NCI-H2081 treated with DMSO at 0.1 percent for 48 hours (cell line): ENCODE measurements at places on chromosomes 7 and 10.
A peak's percentile ranks its signal among the peaks of the same experiment; 100 is the strongest.

DNA sequence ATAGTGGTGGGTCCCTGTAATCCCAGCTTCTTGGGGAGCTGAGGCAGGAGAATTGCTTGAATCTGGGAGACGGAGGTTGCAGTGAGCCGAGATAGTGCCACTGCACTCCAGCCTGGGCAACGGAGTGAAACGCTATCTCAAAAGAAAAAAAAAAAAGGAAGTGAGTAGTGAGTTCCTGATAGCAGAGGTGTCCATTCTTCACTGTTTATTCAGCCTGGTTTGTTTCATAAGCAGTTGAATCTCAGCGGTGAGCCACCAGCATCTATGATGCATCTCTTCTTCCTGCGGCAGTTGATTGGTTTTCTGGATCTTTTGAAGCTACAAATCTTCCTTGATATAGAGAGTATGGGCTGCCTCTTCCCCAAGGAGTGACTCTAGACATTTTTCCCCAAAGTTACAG is 316.1 kb upstream of the MTPN start:
- DNase-seq = no peak

DNA sequence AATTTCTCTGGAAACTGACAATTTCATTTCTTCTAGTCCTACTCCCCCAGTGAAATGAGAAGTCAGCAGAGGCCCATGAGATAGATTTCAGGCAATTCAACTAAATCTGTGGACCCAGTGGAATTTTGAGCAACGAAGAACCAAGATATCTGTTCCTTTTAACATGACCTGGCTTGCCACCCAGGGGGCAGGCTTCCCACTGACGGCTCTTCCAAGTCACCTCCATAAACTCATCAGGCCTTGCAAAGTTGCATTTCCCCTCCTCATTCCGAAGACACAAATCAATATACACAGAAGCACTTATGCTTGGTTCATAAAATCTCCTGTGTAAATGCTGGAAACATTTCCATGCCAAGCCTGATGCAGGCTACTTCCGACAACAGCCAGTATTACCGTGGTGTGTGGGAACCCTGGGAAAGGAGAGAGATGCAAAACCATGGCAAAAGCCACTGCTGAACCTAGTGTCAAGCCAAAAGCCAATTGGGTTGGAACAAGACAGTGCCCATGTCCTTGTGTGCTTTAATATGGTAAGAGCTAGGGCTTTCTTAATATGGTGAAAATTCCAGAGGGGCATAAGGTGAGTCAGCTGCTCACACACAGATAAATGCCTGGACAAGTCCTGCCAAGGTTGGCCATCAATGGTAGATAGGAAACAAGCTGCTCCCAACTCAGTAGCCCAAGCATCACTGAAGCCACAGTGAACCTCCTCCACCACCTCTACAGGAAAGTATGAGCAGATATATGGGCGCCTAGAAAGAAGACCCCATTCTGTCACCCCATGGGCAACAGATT is 1.6 kb downstream of the FRMD4A start:
- DNase-seq = no peak

- DNase-seq = no peak
Measured at GRCh38 chr10:80769700-80770160, 232.0 kb downstream of the SH2D4B start.

- DNase-seq = peak; percentile 41
Measured at GRCh38 chr10:62907470-62908212, 91.5 kb upstream of the EGR2 start.

DNA sequence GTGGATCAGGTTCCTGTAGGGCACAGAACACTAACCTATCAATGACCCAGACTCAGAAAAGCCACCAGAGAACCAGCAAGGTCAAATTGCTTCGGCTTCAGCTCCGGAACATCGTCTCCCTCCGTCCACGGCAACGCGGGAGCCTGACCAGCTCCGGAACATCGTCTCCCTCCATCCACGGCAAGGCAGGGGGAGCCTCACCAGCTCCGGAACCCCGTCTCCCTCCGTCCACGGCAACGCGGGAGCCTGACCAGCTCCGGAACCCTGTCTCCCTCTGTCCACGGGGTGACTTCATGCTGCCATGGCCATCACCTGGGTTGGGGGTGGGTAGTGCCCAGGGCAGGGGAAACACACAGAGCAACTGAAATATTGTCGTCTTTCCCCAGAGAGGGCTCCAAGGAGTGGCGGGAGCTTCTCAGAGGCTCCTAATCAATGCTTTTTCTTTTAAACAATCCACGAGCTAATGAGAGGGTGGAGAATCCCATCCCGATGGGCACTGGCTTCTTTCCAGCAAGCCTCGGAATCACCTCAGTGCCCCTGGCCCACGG is 403.5 kb downstream of the DNAJB6 start:
- DNase-seq = no peak

DNA sequence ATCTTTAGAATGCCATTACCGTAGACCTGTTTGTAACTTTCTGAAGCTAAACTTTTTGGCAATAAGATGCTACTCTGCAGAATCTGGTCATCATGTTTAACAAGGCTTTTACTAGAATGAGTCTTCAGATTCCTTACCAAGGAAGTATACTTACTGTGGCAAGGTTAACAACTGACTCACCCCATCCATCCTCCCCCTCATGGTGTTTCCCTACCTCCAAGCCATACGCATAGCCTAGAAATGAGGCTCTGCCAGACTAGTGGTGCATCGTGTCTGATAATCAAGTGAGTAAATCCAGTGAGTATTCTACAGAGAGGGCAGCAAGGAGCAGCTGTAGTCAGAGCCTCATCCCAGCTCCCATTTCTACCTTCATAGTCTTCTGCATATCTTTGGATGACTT is 223.6 kb downstream of the IPMK start:
- DNase-seq = no peak

- DNase-seq = no peak
Measured at GRCh38 chr10:82980321-82980720, 1105.3 kb downstream of the NRG3 start.

GRCh38 chr10:121406823-121407545 is 191.3 kb downstream of the FGFR2 start:
- DNase-seq = no peak

DNA sequence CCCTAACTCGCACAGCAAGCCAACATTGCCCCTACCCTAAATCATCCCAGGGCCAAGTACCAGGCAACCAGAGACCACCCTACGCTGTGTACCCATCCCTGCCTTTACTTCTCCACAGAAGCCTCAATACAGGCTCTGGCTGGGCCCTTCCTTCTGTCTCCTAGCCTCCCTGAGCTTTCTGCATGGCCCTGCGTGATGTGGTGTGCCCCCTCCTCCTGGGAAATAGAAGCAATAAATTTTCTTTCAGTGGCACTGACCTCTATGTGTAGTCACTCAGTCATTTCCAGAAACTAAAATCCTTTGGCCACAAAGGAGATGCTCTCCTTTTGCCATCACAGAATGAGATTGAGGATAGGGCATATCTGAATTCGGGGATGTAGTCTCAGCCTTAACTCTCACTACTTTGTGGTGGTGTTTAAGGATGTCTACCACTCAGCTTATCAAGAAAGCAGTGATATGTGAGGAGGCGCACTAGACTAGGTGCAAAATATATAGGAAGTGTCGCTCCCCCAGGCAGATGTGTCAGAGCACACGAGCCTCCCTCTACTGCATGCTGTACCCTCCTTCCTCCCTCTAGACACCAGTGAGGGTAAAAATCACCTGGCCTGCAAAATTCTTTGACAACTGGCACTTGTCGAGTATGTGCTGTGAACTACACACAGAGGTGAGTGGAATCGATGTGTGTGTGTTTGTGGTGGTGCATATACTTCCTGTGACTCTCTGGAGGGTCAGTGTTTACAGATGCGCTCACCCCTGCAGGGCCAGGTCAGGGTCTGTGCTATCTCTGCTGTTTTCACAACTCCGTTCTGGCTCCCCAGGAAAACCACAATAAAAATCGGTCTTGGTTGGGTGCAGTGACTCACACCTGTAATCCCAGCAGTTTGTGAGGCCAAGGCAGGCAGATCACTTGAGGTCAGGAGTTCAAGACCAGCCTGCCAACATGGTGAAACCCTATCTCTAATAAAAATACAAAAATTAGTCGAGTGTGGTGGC is 825.9 kb upstream of the IGFBP3 start:
- no peak for DNase-seq

DNA sequence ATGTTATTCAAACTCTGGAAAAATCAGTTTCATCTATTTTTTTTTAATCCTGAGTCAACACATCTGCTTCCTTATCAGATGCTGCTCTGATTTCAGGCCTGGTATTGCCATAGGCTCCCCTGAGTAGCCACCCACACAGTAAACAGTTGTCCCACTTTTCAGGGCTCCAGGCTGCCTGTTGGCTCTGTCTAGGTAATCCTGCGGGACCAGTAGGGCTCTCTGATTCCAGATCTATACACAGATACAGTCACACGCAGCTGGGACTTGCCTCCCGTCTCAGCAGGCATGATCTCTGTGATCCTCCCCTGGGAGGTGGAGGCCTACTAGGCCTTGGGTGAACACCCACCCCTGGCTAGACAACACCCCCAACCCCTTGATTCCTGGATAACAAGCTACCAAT is 206.1 kb downstream of the CREB5 start:
- no peak for DNase-seq

- no peak for DNase-seq
Measured at GRCh38 chr10:114284346-114285071, 45.5 kb downstream of the VWA2 start.

GRCh38 chr7:47435889-47436312 is 146.0 kb downstream of the TNS3 start:
- no peak for DNase-seq

DNA sequence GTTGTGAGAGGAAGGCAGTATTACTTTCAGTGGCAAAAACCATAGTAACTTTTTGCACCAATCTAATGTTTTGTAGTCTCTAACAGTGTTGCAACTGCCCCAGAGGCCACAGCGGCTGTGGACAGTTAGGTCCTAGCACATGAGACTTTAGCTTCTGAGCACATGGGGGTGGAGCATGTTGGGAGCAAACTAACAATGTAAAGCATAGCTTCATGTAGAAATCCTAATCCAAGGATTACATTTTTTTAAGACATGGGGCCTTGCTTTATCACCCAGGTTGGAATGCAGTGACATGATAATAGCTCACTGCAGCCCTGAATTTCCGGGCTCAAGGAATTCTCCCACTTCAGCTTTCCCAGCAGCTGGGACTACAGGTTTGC is 49.0 kb downstream of the LAMB1 start:
- DNase-seq = no peak

DNA sequence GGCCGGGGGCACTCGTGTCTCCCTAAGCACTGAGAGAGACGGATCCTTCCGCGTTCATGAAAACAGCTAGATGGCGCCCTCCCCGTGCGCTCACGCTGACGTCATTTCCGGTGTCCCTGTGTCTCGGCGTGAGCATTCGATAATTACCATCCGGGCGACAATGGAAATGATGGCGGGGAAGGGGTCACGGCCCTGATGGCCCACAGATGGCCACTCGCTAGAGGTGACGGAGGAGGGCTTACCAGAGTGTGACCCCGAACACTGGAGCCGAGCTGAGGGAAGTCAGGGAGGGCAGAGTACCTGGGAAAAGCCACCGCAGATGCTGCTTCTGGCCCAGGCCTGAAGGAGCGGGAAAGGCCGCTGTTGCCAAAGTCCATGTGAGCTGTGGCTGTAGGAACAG is 222.9 kb downstream of the TCERG1L start:
- DNase-seq = no peak

- DNase-seq = no peak
Measured at GRCh38 chr7:151462306-151462779, 22.4 kb upstream of the CRYGN start.

DNA sequence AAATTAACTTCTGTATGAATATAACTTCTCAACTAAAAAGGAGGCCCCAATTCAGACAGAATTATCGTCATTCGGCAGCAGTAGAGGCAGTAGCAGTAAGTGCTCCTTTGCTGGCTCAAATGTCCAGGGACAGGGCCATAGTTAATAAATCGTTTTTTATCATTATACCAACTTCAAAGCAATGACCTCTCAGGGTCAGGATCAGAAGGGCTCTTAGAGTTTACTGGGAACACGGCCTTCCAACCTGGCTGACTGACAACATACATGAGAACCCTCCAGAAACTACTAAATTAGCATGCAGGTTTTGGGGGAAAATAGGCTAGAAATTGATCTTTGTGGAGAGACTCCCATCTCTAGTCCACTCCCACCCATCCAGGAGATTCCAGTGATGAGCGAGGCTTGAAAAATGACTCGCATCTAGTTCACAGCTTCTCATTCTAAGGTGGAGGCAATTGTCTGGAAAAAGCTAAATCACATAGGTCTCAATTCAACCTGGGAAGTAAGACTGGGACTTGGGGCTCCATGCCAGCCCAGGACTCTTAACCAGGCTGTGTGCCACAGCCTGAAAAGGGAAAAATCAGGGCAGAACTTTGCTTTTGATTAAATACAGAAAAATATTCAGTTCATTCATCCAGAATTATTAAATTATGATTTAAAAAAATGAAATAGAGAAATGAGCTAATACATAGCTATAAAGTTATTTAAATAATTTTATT is 84.6 kb downstream of the ABLIM1 start:
- no peak for DNase-seq

- no peak for DNase-seq
Measured at GRCh38 chr7:72409638-72410015, 2.5 kb downstream of the CALN1 start.

- DNase-seq = no peak
Measured at GRCh38 chr7:155422599-155423336, 35.2 kb upstream of the EN2 start.

- DNase-seq = no peak
Measured at GRCh38 chr7:54145716-54146115, 396.5 kb upstream of the VSTM2A start.

DNA sequence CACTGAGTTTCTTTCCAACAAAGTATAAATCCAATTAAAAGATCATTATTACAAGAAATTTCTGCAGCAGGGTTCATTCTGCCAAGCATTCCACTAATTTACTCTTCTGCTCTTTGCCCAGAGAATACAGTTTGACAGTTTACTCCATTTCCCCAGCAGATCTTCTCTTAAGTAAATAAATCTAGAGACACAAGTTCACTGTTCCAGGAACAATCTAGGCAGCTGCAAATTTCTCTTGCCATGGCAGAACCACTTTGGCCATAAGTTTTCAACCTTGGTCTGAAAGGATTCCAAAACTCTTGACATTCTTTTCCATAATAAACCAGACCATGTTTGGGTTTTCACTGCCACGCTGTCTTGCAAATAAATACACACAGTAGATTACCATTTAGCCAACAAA is 11.5 kb downstream of the RGS10 start:
- DNase-seq = no peak

DNA sequence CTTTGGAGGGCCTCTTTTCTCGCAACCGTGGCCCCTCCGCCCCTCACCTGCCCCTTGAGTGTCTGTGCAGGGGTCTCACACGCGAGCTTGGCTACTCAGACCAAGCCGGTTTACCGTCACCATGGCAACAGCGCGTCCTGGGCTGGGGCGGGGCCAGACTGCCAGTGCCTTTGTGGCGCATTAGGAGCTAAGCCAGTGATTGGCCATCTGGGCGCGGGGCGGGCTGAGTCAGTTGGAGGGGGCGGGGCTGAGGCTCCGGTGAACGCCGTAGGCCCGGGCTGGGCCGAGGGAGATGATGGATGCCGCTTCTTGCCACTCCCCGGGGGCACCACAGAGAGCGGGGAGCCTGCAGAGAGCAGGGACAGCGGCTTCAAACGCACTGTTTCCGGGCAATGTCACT is 48.7 kb upstream of the FXYD4 start:
- no peak for DNase-seq

- DNase-seq = no peak
Measured at GRCh38 chr7:23397241-23397640, 73.0 kb downstream of the IGF2BP3 start.

- DNase-seq = no peak
Measured at GRCh38 chr10:30600005-30600404, 29.5 kb downstream of the LYZL2 start.

- DNase-seq = no peak
Measured at GRCh38 chr7:40608321-40609075, 473.7 kb downstream of the SUGCT start.
